ENCODE measurements at places on chromosomes 7 and 10.

DNA sequence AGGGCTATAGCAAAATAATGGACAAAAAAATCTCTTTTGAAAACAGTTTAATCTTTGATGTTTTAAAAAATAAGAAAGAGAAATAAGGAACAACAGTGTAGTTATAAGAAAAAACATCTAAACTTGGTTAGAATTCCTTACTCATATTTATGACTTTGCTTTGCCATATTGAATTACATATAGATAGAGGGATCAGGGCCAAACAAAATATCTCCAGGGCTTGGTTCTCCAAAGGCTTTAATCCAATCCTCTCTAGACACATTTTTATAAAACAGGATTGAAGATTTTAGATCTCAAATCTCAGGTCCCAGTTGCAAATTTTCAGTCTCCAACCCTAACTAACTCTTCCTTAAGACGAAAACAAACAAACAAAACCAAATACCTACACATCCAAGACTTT, 72.6 kb upstream of the RHOBTB1 start:
- DNase-seq, result no peak

DNA sequence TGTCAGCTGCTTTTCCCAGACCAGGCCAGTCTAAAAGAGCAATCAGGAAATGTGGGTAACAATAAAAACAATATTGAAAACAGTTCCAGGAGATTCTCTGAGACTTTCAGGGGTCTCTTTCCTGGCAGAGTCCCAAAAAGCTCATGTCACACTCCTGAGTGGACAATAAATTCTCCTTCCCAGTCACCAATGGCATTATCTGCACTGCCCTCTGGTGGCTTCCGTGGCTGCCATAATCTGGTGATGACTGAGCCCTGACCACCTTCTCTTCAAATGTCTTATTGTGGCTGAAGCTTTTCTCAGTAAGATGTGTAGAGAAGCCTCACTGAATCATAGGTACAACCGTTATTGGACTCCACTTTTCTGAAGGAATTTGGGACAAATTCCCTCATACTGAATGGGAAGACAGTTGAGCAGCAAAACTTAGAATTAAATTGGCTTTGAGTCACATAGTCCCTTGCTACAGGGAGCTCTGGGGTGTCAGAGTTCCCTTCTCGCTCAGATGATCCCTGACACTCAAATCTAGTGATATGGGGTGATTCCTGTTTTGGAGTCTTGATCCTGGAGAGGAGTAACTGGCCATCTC, 24.4 kb upstream of the ASAH2 start:
- peak; percentile 63 for DNase-seq

DNA sequence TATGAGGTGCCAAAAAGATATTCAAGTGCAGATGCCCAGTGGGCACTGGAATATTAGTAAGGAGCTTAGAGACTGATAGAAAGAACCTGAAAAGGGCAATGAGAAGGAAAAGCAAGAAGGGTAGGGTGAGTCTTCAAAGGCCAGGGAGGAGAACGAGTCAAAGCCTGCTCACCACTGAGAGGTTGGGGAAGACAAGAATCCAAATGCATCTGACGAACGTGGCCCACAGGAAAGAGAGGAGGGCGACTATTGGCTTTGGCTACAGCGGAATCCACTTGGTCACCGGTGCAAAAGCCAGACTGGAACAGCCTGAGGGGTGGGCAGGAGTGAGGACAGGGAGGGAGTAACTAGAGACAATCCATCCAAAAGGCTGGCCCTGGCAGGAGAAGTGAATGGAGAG, 216.7 kb upstream of the KLF14 start:
- no peak for DNase-seq

DNA sequence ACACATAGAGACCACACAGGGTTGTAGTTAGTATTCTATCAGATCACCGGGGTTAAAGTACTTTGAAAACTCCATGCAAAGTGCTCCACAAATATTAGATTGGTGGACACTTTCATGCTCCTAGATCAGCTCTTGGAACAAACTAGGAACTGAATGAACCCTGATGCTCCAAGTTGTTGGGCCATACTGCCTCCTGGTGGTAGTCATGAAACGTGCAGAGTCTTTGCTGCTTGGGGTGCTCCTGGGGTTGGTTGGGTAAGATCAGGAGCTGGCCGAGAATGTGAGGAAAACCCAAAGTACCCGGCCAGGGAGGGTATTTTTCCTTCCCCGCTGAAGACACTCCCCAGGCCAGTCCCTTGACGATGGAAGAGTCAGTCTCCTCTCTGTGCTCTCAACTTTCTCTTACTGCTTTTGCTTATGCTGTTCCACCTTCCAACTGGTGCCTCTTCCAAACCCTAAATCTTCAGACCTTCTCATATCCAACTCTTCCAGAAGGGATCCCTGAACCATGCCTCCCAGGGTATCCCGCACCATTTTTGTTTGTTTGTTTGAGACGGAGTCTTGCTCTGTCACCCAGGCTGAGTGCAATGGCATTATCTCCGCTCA, 918 bp upstream of the RPEL1 start:
- DNase-seq, result peak; percentile 72

DNA sequence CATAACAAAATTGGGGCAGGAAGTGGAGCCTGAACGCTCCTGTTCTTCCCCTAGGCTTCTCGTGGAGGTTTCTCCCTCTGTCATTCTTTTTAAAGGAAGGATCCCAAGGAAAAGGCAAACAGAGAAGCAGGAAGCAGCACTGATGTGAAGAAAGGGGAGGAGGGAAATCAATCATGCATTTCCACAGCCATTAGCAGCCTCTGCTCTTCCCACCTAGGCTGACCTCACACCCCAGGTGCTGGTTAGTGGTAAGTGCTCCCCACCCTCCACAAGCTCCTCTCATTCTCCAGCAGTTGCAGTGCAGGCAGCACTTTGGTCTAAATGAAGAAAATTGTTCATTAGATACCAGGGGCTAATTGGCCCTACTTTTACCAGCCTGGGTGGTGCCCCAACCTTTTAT, 2.6 kb downstream of the CRHR2 start:
- no peak for DNase-seq

DNA sequence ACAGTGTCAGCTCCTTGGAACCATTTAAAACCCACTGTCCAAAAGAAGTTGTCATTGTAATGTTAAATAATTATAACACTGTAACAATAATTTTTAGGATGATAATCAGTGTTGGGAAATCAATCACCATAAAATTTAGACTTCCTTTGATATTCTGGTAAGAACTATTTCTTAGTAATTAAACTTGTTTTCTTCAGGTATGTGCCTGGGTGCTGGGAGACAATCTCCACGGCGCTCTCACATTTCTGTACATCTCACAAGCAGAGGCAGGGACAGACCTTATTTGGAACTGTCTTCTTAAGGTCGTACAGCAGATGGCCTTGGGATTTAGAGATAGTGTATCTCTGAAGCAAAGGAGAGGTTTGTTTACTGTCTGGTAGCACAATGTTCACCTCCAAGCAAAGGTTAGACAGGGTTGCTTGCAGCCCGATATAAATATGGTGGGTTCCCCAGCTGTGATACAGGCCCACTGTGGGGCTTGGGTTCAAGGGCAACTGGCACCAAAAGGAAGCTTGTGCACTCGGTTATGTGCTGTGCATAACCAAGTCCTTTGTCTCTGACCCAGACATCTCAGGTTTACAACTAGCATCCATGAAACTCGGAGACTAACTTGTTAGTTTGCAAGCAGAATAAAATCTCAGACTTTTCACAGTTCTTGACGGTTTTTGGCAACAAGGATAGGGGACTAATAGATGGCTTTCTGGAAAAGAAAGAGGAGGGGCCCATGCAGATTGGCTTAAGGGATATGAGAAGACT, 125.5 kb downstream of the RNF32 start:
- no peak for DNase-seq

GRCh38 chr10:98664329-98665042, 217.8 kb upstream of the HPS1 start:
- peak; percentile 12 for DNase-seq

- no peak for DNase-seq
Observed at GRCh38 chr7:68739306-68739705, 859.0 kb upstream of the AUTS2 start.

- DNase-seq, result no peak
Observed at GRCh38 chr7:158842486-158842885, 13.2 kb upstream of the ESYT2 start.

- no peak for DNase-seq
Observed at GRCh38 chr10:119908166-119908565, 15.6 kb downstream of the SEC23IP start.

DNA sequence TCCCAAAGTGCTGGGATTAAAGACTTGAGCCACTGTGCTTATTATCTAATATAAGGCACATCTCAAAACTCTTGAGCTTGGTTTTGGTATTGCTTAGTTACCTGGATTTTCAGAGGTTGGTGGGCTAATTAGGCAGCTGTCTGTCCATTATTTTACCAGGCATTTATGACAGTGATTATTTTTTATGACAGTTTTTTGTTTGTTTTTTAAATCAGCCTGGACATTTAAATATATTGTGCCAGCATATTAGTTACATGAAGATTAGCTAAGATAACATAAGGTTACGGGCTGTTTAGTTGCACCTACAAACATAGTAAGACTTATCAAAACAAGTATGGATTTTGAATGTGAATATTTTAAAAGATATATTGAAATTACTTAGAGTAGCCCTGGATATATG, 2.6 kb upstream of the ZRANB1 start:
- DNase-seq, result no peak

- DNase-seq, result no peak
Observed at GRCh38 chr10:35600193-35600592, 4.9 kb upstream of the GJD4 start.

DNA sequence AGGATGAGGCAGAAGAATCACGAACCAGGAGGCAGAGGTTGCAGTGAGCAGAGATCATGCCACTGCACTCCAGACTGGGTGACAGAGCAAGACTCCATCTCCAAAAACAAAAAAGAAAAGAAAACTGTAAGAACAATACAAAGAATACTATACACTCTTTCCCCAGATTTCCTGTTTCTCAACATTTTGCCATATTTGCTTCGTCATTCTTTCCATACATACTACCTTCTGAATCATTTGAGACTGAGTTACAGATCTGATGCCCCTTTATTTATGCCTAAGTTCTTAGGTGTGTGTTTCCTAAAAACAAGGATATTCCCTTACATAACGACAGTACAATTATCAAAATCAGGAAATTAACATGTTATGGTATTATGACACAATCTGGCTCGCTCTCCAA, 168.4 kb upstream of the CELF2 start:
- no peak for DNase-seq

DNA sequence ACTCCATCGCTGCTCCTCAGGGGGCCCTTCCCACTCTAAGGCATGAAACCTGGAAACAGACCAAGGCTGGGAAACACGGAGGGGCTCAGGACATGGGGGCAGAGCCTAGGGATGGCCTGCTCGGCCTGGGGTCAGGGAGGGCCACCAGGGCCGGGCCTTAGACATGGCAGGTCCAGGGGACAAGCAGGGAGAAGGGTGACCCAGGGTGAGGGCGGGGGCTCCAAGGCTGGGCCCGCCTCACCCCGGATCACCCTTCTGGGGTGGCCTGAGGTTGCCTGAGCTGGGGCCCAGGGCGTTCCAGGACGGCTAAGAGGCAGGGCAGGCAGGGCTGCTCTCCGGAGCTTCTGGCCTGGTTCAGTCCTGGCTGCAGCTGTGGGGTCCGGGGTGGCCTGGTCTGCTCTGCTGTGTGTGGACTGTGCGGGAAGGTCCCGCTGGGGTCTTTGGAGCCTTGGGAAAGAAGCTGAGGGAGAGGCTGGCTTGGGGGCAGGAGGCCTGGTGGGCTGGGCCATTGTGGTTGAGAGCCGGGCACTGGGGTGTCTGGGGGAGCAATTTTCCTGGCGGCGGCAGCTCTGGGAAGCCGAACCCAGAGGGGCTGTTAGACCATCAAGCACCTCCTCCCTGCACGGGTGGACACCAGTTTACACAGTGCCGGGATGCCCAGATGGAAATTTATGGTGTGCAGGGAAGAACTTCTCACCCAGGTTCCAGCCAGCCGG, 52.2 kb downstream of the UNCX start:
- DNase-seq, result no peak

GRCh38 chr10:35910234-35910633, 268.1 kb upstream of the FZD8 start:
- DNase-seq, result no peak

GRCh38 chr10:102188298-102188940, 36.2 kb downstream of the NOLC1 start:
- DNase-seq, result no peak

DNA sequence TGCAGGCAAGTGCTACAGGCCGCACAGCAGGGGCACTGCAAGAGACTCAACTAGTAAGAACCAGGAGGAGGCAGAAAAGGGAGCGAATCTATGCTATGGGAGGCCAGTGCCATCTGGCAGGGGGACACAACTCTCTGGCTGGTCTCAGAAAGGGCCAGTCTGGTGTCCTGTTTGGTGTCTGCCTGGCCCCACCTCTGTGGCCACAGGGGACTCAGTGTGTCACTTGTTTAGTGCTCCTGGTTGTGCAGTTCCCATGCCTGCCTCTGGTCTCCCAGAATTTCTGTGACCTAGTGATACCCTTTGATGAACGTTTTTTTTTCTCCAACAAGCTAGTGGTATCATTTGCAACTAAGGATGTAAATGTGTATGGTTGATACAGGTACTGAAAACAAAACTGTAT, 59.2 kb upstream of the JCAD start:
- no peak for DNase-seq

GRCh38 chr10:21053953-21054690, 157.0 kb upstream of the NEBL start:
- no peak for DNase-seq
